ENCODE measurements at places on chromosomes 3 and 15.
A peak's percentile ranks its signal among the peaks of the same experiment; 100 is the strongest.

DNA sequence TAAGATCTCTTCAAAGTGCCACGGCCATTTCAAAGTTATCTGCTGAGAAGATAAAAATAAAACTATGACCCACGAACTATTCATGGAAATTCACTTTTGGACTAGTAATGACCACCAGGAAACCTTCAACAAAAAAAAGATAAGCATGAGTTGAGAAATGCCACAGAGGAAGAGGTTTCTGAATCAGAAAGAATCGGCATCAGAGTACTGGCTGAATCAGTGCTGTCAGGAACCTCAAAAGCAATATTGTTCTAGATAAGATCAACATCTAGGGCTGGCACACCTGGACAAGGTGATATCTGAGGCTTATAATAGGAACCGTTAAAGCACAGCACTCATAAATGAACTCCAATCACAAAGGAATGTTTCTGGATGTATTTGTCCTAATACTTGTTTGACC, 72.7 kb downstream of the PEAK1 start:
- DNase-seq = no peak

DNA sequence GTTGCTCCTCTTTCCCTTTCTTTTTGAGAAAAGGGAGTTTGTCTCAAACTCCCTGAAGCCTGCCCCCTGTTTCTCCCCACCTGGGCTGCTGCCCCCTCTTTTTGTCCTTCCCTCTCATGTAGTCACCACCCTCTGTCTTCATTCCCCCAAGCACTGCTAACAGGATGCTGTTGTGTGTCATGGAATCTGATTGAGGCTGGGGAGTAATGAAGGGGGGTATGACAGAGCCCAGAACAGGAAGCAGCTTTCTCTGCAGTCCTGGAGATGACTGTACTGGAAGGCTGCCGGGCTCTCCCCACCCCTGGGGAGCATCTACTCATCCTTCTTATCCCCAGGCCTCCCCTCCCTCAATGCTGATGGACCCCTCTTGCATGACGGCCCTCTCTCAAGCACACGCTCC, 181.6 kb downstream of the ABHD5 start:
- DNase-seq = no peak

- DNase-seq = no peak
These were observed 1101.9 kb downstream of the ROBO1 start for GRCh38 chr3:78665776-78666469.

- DNase-seq = no peak
These were observed 19.1 kb upstream of the XYLB start for GRCh38 chr3:38327335-38328009.

- DNase-seq = no peak
These were observed 45.7 kb upstream of the WNT5A start for GRCh38 chr3:55532806-55533205.

DNA sequence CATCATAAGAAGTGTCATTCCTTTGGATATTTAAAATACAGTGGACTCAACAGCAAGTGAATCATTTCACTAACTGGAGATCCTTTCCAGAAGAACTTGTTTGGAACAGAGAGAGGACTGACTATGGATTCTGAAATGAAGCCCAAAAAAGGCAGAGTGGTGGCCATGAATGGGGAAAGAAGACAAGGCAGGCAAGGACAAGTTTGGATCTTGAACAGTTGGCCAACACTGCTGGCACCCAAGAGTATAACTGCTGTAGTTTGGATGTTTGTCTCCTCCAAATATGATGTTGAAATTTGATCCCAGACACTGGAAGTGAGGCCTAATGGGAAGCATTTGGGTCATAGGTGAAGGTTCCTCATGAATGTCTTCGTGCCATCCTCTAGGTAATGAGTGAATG, 686.9 kb downstream of the GRM7 start:
- no peak for DNase-seq

DNA sequence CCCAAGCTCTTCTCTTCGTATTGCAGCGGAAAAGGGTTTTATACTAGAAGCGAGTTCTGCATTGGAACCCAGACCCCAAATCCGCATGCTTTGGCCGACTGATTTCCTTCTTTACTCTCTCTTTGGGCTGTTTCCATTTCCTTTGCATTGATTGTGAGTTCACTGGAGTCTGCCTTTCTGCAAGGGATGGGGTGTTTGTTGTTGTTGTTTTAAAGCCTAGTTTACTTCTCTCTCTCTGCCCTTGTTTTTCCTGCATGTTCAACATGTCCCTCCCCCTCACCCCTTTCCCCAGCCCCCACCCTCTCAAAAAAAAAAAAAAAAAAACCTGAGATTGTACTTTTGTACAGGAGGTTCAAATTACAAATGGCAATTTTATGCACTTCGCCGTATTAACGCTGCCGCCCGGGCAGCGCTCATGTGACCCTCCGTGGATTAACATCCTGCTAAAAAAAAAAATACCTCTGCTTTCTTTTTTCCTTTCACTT, 2.2 kb downstream of the NR2F2 start:
- DNase-seq = no peak

DNA sequence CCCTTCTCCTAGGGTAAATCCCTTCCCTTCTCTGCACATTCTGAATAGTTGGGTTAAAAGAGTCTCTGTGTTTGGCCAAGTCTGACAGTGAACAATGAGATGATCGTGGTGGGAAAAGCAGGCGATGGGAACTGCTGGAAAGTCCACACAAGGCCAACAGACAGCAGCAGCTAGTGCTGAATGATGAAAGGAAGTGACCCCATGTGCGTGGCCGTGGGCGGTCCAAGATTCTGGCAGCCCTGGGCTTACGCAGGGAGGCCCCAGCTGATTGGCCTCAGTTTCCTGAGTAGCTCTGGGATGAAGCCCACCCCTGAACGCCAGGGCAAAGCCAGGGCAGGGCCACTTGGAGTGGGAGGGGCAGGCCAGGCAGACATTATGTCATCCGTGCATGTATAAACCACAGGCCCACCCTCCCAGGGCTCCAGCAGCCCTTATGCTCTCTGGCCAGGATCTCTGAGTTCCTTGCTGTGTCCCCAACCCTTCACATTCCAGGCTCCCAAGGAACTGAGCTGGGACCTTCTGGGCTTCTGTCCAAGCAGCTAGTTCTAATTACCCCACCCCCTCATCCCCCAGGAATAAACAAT, 57.8 kb downstream of the CDC25A start:
- DNase-seq = no peak

DNA sequence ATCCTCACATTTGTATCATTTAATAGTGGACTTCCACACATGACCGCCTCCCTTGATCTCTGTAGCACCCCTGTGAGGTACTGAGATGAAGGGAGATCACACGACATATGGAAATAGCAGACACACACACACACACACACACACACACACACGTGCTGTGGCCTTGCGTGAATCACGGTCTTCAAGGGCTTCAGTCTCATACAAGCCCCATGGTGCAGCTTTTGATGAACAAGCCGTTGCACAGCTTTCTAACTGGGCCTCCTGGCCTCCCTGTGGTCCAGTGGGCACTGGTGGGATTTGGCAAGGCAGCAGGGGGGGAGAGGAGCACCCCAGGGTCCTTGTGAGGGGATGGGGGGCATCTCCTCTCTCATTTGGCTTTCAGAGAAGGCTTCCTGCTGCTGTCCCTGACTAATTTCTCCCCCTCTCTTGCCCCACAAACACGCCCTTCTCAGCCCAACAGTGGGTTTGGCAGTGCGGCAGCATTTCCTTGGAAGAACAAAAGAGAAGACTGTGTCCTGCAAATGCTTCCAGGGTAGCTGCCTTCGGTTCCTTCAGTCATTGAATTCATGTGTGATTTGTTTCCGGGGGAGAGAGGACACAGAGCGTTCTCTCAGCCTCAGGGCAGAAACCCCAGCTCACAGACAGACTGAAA, 98.7 kb downstream of the SMAD6 start:
- no peak for DNase-seq

DNA sequence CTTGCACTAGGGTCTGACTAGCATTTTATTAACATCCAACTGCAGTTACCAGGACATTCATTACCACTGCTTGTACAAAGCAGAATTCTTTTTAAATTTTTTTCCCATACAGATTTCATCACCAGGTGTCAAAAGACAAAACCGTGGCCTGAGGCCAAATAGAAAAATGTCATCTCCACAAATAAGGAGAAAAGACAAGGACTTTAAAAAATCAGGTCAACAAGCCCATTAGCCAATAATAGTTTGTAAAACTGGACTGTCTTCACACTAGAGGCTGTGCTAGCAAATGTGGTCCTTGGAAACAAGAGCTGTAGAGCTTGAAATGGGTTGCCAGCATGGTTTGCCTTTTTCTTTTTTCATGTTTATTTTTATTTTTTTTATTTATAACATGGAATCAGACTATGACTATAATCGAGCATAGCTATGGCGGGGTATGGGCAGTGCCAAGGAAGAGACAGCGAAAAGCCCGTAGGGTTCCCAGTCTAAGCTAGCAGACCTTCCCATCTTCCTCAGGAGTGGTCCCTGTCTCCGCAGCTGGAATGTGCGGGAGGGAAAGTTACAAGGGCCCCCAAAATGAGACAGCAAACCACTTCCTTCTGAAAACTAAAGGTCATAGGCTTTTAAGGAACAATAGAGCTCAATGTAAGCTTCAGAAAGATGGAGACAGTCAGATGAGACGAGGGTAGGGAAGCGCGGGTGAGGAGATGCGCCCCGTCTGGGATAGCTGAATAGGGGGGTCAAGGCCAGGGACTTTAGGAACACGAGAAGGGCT, 1.5 kb downstream of the PTPN9 start:
- no peak for DNase-seq

GRCh38 chr3:52546111-52546901, 9.9 kb downstream of the UQCC5 start:
- DNase-seq = no peak

- DNase-seq = no peak
These were observed 140.0 kb upstream of the MLF1 start for GRCh38 chr3:158430968-158431367.

- no peak for DNase-seq
These were observed 43.2 kb upstream of the CMSS1 start for GRCh38 chr3:99774467-99774866.

GRCh38 chr3:54698054-54698453, 229.8 kb downstream of the LRTM1 start:
- no peak for DNase-seq

- DNase-seq = no peak
These were observed 220.1 kb downstream of the P3H2 start for GRCh38 chr3:189900578-189900977.

DNA sequence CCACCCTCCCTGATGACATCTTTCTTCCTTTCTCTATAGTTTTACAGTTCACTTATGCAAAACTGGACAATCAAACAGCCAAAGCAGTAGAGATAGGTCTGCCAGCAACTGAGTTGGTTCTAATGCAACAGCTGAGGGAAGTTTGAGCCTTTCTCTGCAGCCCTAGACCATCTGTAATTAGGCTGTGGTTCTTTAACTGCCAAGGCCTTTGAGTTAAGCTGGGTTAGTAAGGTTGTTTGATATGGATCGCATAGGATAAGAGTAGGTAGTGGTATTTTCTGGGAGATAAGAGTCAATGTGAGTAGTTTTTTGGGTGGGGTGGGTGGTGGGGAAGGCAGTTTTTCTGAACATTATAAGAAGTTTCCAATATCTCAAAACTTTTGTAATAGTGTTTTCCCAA, 3.0 kb downstream of the RPL39L start:
- DNase-seq = no peak

- peak; percentile 61 for DNase-seq
These were observed 4.6 kb downstream of the BCL6 start for GRCh38 chr3:187740421-187741399.

- DNase-seq = no peak
These were observed 39.6 kb downstream of the HGD start for GRCh38 chr3:120642368-120642948.

- DNase-seq = no peak
These were observed 287.2 kb downstream of the SHQ1 start for GRCh38 chr3:72560846-72561675.

DNA sequence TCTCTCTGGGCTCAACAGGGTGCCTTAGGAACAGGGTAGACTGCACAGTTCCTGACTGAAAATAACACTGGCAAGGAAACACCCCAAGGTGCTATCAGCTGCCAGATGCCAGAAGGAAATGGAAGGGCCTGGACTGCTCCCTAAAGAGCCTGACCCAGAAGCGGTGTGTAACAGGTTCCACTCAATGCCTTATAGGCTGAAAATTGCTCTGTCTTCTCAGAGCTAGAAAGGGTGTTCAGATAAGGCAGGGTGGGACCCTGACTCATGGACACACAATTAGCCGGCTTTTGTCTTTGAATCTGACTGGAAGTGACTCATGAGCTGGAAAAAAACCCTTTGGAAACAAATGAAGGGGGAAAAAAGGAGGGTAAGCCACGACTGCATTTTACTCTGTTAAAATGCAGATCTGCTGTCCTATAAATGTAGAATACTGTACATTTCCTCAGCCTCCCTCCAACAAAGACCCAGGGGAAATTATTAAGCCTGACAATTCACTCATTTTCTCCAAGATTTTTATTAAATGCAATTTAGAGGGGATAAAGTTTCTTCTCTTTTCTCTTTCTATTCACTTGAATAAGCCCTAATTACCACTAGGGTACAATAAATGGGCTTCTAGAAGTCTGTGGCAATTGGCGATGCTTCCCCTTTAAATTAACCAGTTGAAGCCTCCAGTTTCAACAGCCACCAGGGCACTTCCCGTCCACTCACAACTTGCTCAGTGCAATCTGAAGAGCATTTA, 160.2 kb upstream of the TBL1XR1 start:
- DNase-seq = no peak

GRCh38 chr3:128278130-128278529, 124.8 kb downstream of the EEFSEC start:
- DNase-seq = no peak

- DNase-seq = no peak
These were observed 217.3 kb downstream of the ZIC4 start for GRCh38 chr3:147189016-147189415.

- no peak for DNase-seq
These were observed 4.5 kb downstream of the DNAJC13 start for GRCh38 chr3:132421832-132422231.

DNA sequence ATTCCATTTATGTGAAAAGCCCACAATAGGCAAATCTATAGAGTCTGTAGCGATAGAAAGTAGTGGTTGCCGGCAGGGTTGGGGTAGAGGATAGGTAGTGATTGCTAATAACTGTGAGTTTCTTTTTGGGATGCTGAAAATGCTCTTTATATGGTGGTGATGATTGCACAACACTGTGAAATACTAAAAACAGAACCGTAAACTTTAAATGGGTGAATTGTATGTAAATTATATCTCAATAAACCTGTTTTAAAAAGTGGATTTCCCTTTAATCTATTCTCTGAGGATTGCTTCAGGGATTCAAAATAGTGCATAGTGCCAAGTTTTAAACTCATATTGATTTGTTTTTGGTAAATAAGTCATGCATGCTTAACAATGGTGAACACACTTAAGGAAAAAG, 140.2 kb downstream of the LPP start:
- no peak for DNase-seq

All from stimulated activated CD4-positive, alpha-beta T cell treated with anti-CD3 and anti-CD28 coated beads, Interleukin-2, amount 100 ng/mL, for 48 hours (primary cell).